ENCODE measurements at places on chromosomes 12 and 14. TPM values are rescaled to one million over a fixed set of nuclear protein-coding genes. Genes with fewer than 3 reads are reported as not detected.

PLEKHD1 gene
- total RNA-seq: under 0.01 TPM

TOMM20L gene
- not detected for total RNA-seq

DNAH10 gene
- under 0.01 TPM for total RNA-seq

PALS1 gene
- total RNA-seq: 24.7 TPM

NPFF gene
- total RNA-seq: not detected

GSKIP gene
- 46.4 TPM for total RNA-seq

OR4K15 gene
- not detected for total RNA-seq

ADGRD1 gene
- total RNA-seq: not detected

TMEM229B gene
- 0.15 TPM for total RNA-seq

JPH4 gene
- total RNA-seq: not detected

NKX2-1 gene
- not detected for total RNA-seq

PTGER2 gene
- total RNA-seq: under 0.01 TPM

PPFIBP1 gene
- total RNA-seq: 145 TPM

PTCSC3 gene
- total RNA-seq: not detected

ANKRD33 gene
- 0.32 TPM for total RNA-seq

SYT1 gene
- total RNA-seq: 6.8 TPM

AQP2 gene
- total RNA-seq: not detected

C14orf132 gene
- 3.6 TPM for total RNA-seq

C12orf50 gene
- not detected for total RNA-seq

SELPLG gene
- total RNA-seq: not detected

MIPOL1 gene
- total RNA-seq: 30.2 TPM

NPAS3 gene
- 0.32 TPM for total RNA-seq

LMO3 gene
- total RNA-seq: not detected

RTN1 gene
- total RNA-seq: 0.61 TPM

GLT1D1 gene
- not detected for total RNA-seq

FAM161B gene
- total RNA-seq: 1.9 TPM

ISM2 gene
- total RNA-seq: under 0.01 TPM

GLRX5 gene
- total RNA-seq: 63.4 TPM

ANO2 gene
- total RNA-seq: 16.2 TPM

METTL3 gene
- 91.8 TPM for total RNA-seq

C12orf42 gene
- not detected for total RNA-seq

CD163L1 gene
- 5.8 TPM for total RNA-seq

AHNAK2 gene
- total RNA-seq: 42.7 TPM

PEX5 gene
- 22.8 TPM for total RNA-seq

OR10AD1 gene
- total RNA-seq: under 0.01 TPM

FMNL3 gene
- total RNA-seq: 69.2 TPM

CD27 gene
- not detected for total RNA-seq

ACSM4 gene
- total RNA-seq: not detected

ACRBP gene
- 0.46 TPM for total RNA-seq

LGALS3 gene
- 29.6 TPM for total RNA-seq

ADCY6 gene
- 27.8 TPM for total RNA-seq
